ENCODE measurements at places on chromosomes 11 and 22.
A peak's percentile ranks its signal among the peaks of the same experiment; 100 is the strongest.

- DNase-seq, result peak; percentile 89
These were observed 61.9 kb downstream of the MED15 start for GRCh38 chr22:20569059-20570058.

GRCh38 chr11:931385-931784 is 5.7 kb downstream of the AP2A2 start:
- DNase-seq, result no peak

DNA sequence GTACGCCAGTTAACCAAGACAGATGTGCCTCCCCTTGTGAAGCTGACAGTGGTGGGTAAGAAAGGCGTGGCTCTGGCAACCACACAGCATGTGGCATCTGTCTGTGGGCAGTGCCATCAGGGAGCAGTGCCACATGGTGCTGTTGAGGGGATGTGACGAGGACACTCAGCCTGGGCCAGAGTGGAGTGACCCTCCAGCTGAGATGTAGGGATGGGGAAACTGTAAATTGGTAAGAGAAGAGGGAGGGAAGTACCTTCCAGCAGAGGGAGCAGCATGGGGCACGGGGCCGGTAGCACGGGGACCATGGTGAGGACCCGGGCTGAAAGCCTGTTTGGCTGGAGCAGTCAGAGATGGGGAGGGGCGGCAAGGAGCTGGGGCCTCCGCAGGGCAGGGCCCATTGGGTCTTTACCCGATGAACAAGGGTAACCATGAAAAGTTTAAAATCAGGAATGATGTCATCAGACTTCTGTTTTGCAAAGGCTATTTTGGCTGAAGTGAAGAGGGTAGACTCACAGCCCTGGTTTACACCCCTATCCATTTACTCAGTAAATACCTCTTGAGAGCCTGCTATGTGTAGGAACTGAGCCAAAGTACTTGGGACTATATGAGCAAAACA is 10.4 kb downstream of the TMPRSS6 start:
- DNase-seq, result no peak

DNA sequence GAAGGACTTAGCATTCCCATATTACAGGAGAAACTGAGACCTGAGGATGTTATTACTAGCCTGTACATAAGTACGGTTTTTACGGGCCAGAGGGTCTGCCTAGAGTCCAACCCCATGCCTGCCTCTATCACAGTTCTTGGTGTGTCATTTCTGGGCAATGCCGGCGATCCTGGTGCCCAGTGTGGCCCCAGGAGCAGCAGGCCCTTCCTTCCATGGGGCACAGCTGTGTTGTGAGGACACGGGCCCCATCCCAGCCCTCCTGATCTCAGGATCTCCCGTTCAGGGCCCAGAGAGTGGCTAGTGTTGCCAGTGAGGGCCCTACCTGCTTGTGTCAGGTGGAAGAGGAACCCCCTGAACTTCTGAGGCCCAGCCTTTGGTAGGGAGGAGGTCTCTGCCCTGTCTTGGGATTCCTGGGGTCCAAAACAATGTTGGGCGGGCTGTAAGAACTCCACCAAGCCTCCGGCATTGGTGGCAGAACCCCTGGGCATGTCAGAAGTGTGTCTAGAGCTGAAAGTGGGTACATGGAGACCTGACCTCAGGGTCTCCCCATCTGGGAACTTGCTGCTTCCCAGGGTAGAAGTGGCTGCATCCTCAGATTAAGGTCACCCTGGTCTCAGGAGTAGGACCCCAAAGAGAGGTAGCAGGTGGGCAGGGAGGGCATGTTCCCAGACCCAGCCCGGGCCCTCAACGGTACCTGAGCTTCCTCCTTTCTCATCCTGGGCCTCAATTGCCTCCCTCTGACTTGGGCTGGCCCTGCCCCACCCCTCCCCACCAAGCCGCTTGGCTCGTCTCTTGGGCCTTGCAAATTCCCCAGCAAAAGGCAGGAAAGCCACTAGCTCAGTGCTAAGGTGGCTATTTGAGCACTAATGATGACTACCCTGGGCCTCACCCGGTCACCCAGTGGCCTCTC is 74.6 kb upstream of the KCNQ1OT1 start:
- DNase-seq, result no peak

- peak; percentile 29 for DNase-seq
These were observed 452.3 kb downstream of the RAB38 start for GRCh38 chr11:87722756-87723565.

- DNase-seq, result peak; percentile 79
These were observed 5.3 kb upstream of the LRRN4CL start for GRCh38 chr11:62694455-62695167.

GRCh38 chr11:30107899-30108298 is 91.1 kb upstream of the KCNA4 start:
- DNase-seq, result no peak

GRCh38 chr11:37406651-37407050 is 808.6 kb upstream of the RAG2 start:
- no peak for DNase-seq
